ENCODE measurements at places on chromosomes 4 and X.

DNA sequence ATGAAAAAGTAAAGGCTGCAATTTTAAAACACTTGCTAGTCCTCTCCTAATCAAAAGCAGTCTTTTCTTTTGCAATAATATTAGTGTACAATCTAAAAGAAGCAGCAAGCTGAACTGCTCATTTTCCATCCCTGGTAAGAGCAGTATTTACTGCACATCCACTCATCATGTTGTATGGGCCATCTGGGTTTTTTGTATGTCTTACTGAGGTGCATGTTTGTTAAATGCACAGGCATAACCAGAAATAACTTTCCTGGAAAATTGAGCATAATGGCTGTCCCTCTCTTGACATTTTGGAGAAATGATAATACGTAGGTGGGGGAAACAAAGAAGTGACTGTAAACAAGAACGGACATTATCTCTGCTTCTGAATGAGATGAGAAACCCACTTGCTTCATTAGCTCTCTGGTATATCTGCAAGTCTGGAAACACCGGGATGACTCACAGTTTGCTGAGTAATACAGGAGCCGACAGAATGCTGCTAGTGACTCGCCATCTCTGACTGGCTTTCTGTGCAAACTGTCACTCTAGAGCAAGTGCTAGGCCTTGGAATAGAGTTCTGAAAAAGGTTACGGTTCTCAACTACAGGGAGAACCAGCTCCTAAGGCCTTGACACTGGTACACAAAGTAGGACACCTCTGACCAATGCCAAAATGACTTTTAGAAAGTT, 85.7 kb upstream of the MTM1 start:
- DNase-seq, result no peak

DNA sequence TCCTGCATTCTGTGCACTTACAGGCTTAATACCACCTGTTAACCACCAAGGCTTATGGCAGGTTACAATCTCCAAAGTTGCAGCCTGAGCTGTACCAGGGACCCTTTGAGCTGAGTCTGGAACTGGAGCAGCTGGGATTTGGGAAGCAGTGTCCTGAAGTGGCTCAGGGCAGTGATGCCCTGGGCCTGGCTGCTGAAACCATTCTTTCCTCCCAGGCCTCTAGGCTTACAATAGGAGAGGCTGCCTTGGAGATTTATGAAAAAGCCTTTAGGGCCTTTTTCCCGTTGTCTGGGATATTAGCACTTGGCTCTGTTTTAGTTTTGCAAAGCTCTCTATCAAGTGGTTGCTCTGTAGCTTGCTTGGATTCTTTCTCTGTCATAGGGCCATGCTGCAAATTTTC, 154.3 kb upstream of the CASK start:
- DNase-seq, result no peak

GRCh38 chrX:31653422-31653821, 581.6 kb upstream of the FTHL17 start:
- no peak for DNase-seq

DNA sequence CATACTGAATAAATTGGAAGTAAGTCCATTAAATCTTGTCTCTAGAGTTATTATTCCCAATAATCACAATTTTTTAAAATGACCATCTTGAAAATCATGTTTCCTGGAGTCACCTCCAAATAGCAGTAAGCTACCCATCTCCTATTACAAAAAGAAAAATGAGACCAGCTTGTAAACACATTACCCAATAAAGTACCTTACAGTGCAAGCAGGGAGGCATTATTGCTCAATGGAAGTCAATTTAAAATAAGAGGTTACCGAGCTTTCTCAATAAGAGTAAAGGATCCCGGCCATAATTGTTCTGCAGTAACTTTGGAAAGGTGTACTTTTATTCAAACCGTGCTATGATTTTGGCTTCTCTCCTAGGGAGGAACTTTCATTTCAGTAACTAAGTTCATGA, 78.0 kb downstream of the DMD start:
- DNase-seq, result no peak

GRCh38 chr4:144580430-144580829, 65.5 kb upstream of the HHIP start:
- no peak for DNase-seq

DNA sequence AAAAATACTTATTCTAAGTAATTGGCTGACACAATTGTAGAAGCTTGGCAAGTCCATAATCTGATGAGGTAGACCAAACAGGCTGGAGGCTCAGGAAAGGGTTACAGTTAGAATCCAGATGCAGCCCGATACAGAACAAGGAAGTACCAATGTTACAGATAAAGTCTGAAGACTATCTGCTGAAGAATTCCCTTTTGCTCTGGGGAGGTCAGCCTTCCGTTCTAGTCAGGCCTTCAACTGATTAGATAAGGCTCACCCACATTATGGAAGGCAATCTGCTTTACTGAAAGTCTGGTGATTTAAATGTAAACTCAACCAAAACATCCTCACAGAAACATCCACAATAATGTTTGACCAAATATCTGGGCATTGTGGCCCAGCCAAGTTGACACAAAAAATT, 7.4 kb upstream of the DYNLT3 start:
- no peak for DNase-seq

DNA sequence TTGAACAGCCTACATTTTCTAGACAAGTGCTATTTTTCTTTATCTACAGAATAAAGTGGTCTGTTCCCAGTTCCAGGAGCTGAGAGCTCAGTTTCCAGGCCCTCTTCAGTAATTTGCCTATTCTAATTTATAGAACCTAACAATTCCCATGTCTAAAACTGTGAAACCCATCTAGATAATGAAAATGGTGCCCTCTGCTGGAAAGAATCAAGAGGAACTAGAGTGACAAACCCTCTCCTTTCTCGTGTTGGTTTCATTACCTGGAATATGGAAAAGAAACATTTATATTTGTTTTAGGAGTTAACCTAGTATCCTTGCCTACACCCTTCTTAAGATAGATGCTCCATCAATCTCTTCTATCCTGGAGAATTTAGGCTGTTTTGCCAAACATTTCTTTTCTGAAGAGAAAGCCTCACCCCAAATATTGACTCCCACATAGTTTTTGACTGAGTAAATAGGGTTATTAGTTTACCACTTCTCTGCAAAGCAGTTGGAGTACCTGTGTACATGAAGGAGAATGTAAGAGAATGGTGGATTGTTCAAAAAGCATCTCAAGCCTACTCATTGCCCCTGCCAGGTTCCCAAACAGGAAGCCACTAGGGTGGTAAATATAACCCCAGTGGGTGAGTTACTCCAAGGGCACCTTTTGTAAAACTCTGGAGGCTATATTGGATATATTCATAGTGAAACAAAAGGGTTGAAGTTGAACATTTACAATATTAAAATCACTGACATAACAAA, 121.6 kb downstream of the RASL11B start:
- DNase-seq, result peak; percentile 58

DNA sequence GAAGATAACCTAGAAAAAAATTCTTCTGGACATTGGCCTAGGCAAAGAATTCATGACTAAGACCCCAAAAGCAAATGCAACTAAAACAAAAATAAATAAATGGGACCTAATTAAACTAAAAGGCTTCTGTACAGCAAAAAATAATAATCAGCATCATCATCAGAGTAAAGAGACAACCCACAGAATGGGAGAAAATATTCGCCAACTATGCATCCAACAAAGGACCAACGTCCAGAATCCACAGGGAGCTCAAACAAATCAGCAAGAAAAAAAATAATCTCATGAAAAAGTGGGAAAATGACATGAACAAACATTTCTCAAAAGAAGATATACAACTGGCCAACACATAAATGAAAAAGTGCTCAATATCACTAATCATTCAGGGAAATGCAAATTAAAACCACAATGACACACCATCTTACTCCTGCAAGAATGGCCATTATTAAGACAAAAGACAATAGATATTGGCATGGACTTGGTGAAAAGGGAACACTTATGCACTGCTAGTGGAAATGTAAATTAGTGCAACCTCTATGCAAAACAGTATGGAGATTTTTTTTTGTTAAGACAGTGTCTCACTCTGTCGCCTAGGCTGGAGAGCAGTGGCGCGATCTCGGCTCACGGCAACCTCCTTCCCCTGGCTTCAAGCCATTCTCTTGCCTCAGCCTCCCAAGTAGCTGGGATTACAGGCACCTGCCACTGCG, 29.9 kb downstream of the ELF2 start:
- DNase-seq, result no peak

GRCh38 chr4:99490286-99490685, 20.5 kb upstream of the C4orf17 start:
- DNase-seq, result no peak

DNA sequence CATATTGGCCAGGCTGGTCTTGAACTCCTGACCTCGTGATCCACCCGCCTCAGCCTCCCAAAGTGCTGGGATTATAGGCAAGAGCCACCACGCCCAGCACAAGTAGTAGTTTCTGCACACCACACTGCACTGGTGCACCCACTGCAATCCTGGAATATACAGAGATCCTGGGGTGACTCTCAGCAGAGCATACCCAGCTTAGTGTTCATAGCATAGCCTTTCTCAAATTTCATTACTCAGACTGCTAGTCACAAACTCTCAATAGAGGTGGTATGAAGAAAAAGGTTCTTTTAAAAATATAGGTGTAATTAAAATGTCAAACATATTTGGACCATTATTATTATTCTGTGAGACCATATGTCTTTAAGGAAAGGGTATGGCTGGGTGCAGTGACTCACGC, 6.2 kb upstream of the ARHGAP10 start:
- no peak for DNase-seq

- DNase-seq, result no peak
Observed at GRCh38 chr4:142581881-142582280, 264.2 kb downstream of the INPP4B start.

DNA sequence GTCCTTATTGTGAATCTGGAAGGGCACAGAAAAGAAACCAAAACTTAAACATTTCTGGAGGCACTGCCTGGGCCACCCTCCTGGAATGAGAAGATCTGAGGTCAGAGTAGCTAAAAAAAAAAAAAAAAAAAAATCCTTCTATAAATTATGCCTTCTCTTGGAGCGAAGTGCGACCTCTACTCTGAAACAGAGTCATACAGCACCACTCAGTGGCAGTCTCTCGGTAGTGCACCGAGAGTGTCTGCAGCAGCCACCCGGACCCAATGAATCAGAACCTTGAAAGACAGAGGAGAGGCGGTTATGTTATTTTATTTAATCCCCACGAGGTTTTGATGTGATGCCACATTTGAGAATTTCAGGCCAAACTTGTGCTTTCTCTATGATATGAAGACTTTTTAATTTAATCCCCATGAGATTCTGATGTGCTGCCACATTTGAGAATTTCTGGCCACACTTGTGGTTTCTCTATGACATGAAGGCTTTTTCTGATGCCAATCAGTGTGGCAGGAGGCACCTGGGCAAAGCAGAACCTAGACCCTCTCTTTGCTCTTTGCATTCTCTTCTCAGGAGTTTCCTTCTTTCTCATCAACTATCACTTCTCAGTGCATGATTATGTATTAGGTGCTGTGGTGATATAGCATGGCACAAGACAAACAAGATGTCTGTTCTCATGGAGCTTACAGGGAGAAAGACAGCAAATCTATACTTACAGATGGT, 5.6 kb upstream of the CT47C1 start:
- peak; percentile 0 for DNase-seq

GRCh38 chrX:49101629-49101984, 21.9 kb upstream of the WDR45 start:
- DNase-seq, result no peak

- DNase-seq, result no peak
Observed at GRCh38 chr4:52954560-52955170, 92.5 kb downstream of the RASL11B start.

- no peak for DNase-seq
Observed at GRCh38 chr4:97216046-97216445, 927.2 kb downstream of the STPG2 start.

GRCh38 chrX:78944351-78944750, 840 bp upstream of the P2RY10 start:
- no peak for DNase-seq

GRCh38 chr4:78218260-78218659, 161.1 kb downstream of the FRAS1 start:
- DNase-seq, result no peak
